ENCODE measurements at places on chromosomes 7 and 10. TPM values are rescaled to one million over a fixed set of nuclear protein-coding genes. Genes with fewer than 3 reads are reported as not detected.

The OR13A1 gene
- total RNA-seq: not detected

The GJD4 gene
- not detected for total RNA-seq

The SLC25A40 gene
- 5.1 TPM for total RNA-seq

The TBRG4 gene
- 115 TPM for total RNA-seq

The TMEM176A gene
- not detected for total RNA-seq

The PRRT4 gene
- 0.19 TPM for total RNA-seq

The DPP6 gene
- not detected for total RNA-seq

The UNC5B gene
- total RNA-seq: 0.87 TPM

The METTL2B gene
- 25.0 TPM for total RNA-seq

The MBL2 gene
- total RNA-seq: not detected

The ERVW-1 gene
- total RNA-seq: not detected

The ZCCHC24 gene
- 5.3 TPM for total RNA-seq

The ASAH2 gene
- total RNA-seq: 3.3 TPM

The DOCK1 gene
- total RNA-seq: 27.3 TPM

The DGKB gene
- total RNA-seq: not detected

The RBP4 gene
- 10.4 TPM for total RNA-seq

The STX1A gene
- total RNA-seq: 60.0 TPM

The DLX5 gene
- not detected for total RNA-seq

The SPDYE8 gene
- not detected for total RNA-seq

The PGAM2 gene
- total RNA-seq: not detected

The SH3PXD2A gene
- total RNA-seq: 1.7 TPM

The FGFBP3 gene
- total RNA-seq: 2.2 TPM

The WEE2 gene
- not detected for total RNA-seq

The TRIM50 gene
- not detected for total RNA-seq

The HNRNPF gene
- 344 TPM for total RNA-seq

The SPDYE11 gene
- not detected for total RNA-seq

Measured in A549 treated with DMSO at 1 μM for 4 hours (cell line).